Thyroid gland (tissue), 4 donors: ENCODE measurements at places on chromosomes 2 and 18. TPM values are rescaled to one million over a fixed set of nuclear protein-coding genes. Genes with fewer than 3 reads are reported as not detected.

The GAREM1 gene
- 5.2 TPM for total RNA-seq

The EFR3B gene
- 18.9 TPM for total RNA-seq

The ANKRD30B gene
- not detected for total RNA-seq

The MALL gene
- total RNA-seq: 13.3 TPM

The TMEM237 gene
- 19.1 TPM for total RNA-seq

The MCM6 gene
- 7.4 TPM for total RNA-seq

The POMC gene
- 9.9 TPM for total RNA-seq

The KLHL41 gene
- 2.6 TPM for total RNA-seq

The MRPS9 gene
- 20.1 TPM for total RNA-seq

The ANKRD30BL gene
- total RNA-seq: not detected

The L3MBTL4 gene
- 29.2 TPM for total RNA-seq

The IL1R1 gene
- 112 TPM for total RNA-seq

The RAB31 gene
- 46.6 TPM for total RNA-seq

The SPEG gene
- total RNA-seq: 3.5 TPM

The SGPP2 gene
- 48.9 TPM for total RNA-seq

The C2orf74 gene
- 24.1 TPM for total RNA-seq

The NOL4 gene
- 11.1 TPM for total RNA-seq

The INPP5D gene
- total RNA-seq: 7.1 TPM

The SLC9A4 gene
- not detected for total RNA-seq
